Mesendoderm (in vitro differentiated cells): ENCODE measurements at places on chromosomes 12 and 14.

- H3K36me3 ChIP-seq, result no peaks in the 10 kb centered on the region
- H3K4me3 ChIP-seq, result no peak overlapping the region
- H3K27me3 ChIP-seq, result no peaks in the 10 kb centered on the region
Measured at GRCh38 chr12:76329159-76329558, 19.1 kb downstream of the BBS10 start.

- DNase-seq, result no peak
- no peak overlapping the region for H3K4me3 ChIP-seq
- peaks cover 1% of the 10 kb centered on the region for H3K36me3 ChIP-seq
- H3K27me3 ChIP-seq, result no peaks in the 10 kb centered on the region
- no peak overlapping the region for H3K27ac ChIP-seq
- H3K4me1 ChIP-seq, result peaks cover 18% of the 10 kb centered on the region
Measured at GRCh38 chr14:104147346-104148125, 9.1 kb downstream of the KIF26A start.

DNA sequence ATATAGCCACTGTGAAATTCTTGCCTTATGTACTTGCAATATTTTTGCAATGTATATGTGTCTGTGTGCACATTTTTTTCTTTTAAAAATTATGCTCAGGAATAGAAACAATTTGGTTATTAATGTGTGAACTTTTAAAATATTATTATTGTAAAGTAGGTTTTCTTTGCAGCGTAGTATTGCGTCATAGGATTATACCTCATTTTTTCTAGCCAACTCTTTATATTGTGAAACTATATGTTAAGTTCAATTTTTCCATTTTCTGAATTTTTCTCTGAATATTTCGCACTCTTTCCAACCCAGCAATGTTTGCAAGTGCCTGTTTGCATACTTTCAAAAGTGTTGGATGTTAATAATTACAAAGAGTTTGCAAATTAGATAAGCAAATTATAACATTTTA lies 471.6 kb upstream of the LMO3 start:
- no peak for DNase-seq
- H3K4me1 ChIP-seq, result no peaks in the 10 kb centered on the region
- no peak overlapping the region for H3K4me3 ChIP-seq
- H3K27me3 ChIP-seq, result no peaks in the 10 kb centered on the region
- no peaks in the 10 kb centered on the region for H3K36me3 ChIP-seq

DNA sequence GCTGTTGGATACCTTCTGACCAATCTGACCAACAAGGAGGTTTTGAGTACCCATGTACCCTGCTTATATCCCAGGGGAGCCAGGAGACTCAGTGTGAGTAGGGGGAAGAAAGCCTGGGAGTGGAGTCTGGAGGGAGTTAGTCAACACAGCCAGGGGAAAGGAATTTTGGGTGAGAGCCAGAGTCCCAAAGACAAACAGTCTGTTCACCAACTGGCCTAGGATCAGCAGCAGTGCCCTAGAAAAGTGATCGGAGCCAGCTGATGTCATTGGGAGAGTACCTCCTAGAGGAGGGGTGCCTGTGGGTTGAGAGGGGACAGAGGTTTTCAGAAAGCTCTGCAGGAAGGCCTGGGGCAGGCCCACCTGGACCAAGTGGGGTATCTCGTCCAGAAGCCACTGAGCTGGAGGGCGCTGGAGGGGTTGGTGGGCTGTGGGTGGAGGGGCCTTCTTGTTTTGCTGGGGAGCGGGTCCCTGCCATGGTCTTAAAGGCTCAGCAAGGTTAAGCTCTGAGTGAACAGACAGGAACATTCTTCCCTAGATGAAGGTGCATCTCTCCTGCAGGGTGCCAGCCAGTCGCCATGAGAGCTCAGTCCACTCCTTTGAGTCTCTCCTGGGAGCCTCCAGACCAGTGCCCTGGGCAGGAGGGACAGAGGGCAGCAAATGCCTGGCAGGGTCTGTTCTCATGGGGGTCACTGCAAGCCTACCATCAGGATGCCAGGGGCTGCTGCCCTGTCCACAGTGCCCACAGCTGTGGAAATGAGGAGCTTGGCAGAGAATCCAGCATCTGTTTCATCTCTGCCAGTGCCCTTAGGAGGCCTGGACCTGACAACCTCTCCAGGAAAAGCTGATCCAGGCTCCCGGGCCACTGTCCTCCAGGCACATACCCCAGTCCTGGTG lies 63.6 kb downstream of the CHGA start:
- no peak for DNase-seq
- H3K36me3 ChIP-seq, result no peaks in the 10 kb centered on the region
- no peak overlapping the region for H3K27ac ChIP-seq
- no peaks in the 10 kb centered on the region for H3K27me3 ChIP-seq
- no peaks in the 10 kb centered on the region for H3K4me1 ChIP-seq
- no peak overlapping the region for H3K4me3 ChIP-seq

- no peaks in the 10 kb centered on the region for H3K4me1 ChIP-seq
- H3K4me3 ChIP-seq, result no peak overlapping the region
- no peak overlapping the region for H3K27ac ChIP-seq
Measured at GRCh38 chr12:14473707-14474287, 93.9 kb downstream of the PLBD1 start.

- H3K36me3 ChIP-seq, result no peaks in the 10 kb centered on the region
- no peaks in the 10 kb centered on the region for H3K4me1 ChIP-seq
- no peak overlapping the region for H3K4me3 ChIP-seq
Measured at GRCh38 chr14:38723959-38724358, 379.1 kb downstream of the SEC23A start.
